ENCODE measurements at places on chromosomes 3 and 15.

- no peak for DNase-seq
Measured at GRCh38 chr15:77608774-77609173, 23.9 kb downstream of the LINGO1 start.

GRCh38 chr15:99545605-99546004 is 20.2 kb upstream of the MEF2A start:
- no peak for DNase-seq

- DNase-seq, result peak; percentile 68
Measured at GRCh38 chr3:139329364-139329850, 14.4 kb upstream of the MRPS22 start.

- no peak for DNase-seq
Measured at GRCh38 chr3:23052620-23053019, 150.5 kb upstream of the UBE2E2 start.

DNA sequence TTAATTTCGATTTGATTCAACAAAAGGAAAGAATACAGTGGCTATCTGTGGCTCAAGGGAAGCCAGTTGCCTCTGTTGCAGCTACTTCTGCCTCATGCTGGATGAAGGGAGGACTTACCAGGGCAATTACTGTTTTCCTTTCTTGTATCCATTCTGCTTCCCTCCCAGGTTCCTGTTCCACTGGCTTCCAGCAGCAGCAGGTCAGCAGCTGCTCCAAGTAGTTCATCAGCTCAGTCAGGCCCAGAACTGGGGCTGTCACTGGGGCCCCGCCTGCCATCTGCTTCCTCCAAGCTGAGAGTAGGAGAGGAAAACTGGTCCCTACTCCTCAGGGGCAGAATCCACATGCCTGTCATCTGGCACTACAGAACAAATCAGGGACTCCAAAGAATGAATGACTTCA is 48.6 kb upstream of the ULK4 start:
- DNase-seq, result no peak

GRCh38 chr3:26799679-26800317 is 177.2 kb downstream of the LRRC3B start:
- no peak for DNase-seq

GRCh38 chr3:150169330-150169940 is 198.7 kb upstream of the PFN2 start:
- DNase-seq, result no peak

- DNase-seq, result no peak
Measured at GRCh38 chr3:115836944-115837343, 213.6 kb downstream of the GAP43 start.

DNA sequence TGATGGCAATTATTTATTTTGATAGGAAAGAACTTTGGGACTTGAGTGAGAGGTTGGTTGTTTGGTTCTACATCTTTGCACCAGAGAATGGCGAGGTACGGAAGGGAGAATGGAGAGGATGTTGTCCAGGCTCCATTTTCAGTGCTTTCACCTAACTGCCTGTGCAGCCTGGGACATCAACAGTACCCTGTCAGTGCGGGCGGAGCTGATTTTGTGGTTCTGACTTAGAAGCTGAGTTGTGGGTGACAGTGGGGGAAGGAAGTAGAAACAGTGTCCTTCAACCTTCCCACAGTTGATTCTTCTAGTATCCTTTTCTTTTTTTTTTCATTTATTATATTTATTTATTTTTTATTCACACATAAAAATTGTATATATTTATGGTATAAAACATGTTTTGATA is 95.3 kb downstream of the TIGIT start:
- DNase-seq, result no peak

- no peak for DNase-seq
Measured at GRCh38 chr3:94026623-94027022, 1.8 kb downstream of the STX19 start.

DNA sequence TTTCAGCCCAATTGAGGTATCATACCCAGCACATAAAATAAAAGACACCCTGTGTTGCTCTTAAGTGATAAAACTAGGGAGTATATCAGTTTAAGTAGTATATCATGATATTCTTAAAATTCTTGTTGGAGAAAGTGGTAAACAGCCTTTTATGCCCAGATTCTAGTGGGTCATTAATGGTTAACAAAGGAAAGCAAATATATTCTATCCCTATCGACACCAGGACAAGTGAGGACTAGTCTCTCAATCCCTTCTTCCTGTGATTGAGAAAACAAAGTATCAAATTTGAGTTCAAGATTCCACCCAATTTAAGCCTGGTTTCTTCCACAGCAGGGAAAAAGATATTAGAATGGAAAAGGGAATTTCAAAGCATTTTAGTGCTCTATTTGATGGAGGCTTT is 142.4 kb upstream of the IL12A start:
- DNase-seq, result no peak

DNA sequence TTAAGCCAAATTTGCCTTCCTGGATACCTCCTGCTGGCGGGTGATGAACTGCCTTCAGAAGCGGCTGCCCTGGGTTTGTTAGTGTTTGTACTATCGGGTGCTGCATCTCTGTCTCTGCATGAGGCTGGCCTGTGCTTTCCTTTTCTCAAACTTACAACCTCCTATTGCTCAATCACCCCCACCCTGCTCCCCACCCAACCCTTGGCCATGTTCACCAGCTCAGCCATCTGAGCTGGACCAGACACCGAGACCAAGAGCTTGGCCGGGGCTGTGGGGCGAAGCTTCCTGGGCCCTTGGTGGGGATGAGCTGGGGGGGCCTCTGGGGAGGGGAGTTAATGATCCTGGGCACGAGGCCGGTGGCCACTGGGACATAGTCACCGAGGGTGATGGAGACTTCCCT is 16.8 kb upstream of the FBLN2 start:
- no peak for DNase-seq

DNA sequence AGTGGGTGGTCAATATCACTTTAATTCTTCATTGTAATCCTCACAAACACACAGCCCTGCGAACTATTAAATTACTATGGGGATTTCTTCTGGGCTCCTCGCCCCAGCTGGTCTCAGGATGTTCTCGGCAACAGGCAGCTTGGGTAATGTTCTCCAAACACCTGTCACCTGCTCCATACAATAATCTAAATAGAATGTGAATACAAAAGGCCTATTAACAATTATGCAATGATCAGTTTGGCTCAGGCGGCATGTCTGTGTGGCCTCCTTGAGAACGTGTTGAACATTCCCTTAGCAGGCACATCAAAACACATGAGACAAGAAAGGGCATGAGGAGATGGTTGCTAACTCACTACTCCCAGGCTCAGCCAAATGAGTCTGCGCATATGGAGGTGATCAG is 158.6 kb upstream of the KBTBD8 start:
- DNase-seq, result no peak

DNA sequence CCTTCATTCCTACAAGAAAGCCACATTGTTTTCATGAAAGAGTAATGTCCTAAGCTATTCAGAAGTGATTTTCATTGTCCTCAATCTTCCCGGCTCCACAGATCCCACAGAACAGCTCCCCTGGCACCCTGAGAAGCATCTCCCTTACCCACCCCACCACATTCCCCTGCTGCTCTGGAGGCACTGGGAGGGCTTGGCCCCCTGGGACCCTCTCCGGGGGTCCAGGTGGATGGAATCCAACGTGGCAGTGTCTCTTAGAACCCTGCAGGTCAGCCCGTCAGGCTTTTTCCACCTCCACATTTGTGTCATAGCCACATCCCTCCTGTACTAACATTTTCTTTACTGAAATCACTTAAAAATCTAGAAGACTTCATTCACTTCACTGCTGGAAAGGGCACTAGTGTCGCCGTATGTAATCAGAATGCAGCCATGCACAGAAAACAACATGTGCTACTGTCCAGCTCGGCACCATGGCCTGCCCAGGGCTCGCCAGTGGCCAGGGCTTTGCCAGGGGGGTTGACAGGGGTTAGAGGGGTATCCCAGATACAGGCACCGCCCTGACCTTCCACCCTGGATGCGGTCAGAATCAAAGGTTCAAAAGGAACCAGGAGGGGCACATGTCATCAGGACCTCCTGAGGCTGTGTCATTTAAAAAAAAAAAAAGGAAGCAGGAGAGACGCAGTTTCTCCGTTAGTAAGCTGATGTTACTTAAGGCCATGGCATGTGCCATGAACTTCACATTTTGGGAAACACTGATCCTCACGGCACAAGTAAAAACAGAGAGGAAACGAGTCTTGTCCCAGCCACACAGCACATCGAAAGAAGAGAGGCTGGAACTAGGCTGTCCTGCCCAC is 106.3 kb downstream of the LSM3 start:
- DNase-seq, result no peak

DNA sequence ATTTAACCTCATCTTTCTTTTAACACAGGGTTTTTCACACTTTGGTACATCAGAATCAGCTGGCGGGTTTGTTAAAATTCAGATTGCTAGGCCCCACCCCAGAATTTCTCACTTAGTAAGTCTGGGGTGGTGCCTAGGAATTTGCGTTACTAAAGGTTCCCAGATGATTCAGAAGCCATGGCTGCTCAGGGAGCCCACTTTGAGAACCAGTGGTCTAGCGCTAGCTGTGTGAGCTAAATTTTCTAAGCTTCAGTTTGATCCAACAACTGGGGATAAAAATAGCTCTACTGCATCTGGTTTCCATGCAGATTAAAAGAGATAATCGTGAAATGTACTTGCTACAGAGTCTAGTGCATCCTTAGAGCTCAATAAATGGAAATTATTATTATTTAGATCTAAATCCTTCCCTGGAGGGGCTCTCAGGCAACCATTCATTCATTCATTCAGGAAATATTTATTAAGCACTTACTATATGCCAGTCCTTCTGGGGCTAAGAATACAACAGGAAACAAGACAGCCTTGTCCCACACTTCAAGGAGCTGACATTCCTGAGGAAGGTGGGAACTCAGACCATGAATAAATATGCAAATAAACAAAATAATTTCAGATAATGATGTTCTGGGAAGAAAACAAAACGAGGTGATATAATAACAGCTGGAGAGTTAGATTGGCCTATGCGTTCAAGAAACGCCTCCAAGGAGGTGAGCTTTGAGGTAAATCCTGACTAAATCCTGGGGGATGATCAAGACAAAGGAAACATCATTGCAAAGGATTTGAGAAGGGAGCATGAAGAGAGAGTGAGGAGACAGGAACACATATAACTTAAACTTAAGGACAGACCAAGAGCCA is 3.9 kb upstream of the CIDEC start:
- DNase-seq, result no peak

DNA sequence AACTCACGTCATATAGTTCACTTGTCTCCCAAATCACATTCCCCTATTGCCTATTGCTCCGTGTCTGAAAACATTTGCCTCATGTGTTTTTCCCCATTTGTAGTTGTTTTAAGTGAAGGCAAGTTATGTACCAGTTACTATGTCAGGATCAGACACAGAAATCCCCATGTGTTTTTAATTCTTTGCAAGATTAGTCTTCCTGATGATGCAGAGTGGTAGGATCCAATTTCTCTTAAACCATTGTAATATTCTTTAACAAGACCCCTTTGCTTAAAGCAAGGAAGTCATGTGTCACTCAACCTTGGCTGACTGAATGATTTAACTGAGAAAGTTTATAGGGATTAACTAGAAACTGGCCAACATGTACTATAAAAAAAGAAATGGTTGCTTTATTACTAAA is 164.4 kb downstream of the OPA1 start:
- no peak for DNase-seq

GRCh38 chr3:153972862-153973261 is 148.3 kb upstream of the ARHGEF26 start:
- no peak for DNase-seq
